ENCODE measurements at places on chromosomes 5 and 9. TPM values are rescaled to one million over a fixed set of nuclear protein-coding genes. Genes with fewer than 3 reads are reported as not detected.

Gene GADD45G
- total RNA-seq: not detected

DNA sequence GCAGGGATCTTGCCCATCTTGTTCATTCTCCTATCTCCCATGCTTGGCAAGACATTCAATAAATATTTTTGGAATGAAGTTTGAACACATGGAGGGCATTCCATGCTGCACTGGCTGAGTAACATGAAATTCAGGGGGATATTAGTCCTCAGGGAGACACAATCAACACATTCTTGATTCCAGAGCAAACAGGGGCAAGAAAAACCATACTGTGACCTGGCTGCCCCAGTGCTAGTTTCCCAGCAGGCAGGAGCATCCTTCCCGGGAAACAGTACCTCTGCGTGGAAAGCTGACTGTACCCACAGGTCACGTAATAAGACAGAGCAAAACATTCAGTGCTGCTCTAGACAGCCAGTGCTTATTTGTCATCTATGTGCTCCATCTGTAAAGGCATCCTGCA, 66.3 kb upstream of the SPOCK1 start:
- no peak overlapping the region for H3K4me3 ChIP-seq
- H3K27me3 ChIP-seq: no peaks in the 10 kb centered on the region
- no peak for DNase-seq
- H3K4me1 ChIP-seq: peaks cover 43% of the 10 kb centered on the region
- H3K27ac ChIP-seq: no peak overlapping the region

DNA sequence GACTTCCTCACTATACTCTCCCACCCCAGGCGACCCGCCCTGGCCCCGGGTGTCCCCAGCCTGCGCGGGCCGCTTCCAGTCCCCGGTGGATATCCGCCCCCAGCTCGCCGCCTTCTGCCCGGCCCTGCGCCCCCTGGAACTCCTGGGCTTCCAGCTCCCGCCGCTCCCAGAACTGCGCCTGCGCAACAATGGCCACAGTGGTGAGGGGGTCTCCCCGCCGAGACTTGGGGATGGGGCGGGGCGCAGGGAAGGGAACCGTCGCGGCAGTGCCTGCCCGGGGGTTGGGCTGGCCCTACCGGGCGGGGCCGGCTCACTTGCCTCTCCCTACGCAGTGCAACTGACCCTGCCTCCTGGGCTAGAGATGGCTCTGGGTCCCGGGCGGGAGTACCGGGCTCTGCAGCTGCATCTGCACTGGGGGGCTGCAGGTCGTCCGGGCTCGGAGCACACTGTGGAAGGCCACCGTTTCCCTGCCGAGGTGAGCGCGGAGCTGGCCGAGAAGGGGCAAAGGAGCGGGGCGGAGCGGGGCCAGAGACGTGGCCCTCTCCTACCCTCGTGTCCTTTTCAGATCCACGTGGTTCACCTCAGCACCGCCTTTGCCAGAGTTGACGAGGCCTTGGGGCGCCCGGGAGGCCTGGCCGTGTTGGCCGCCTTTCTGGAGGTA, 2.1 kb downstream of the CA9 start:
- H3K36me3 ChIP-seq: peaks cover 7% of the 10 kb centered on the region
- H3K4me1 ChIP-seq: peaks cover 12% of the 10 kb centered on the region
- no peak for DNase-seq
- H3K27ac ChIP-seq: no peak overlapping the region
- H3K27me3 ChIP-seq: no peaks in the 10 kb centered on the region

Gene LRRC19
- total RNA-seq: not detected

Gene GRXCR2
- total RNA-seq: not detected

GRCh38 chr9:94169968-94170367, 85.7 kb downstream of the PTPDC1 start:
- DNase-seq: no peak
- no peaks in the 10 kb centered on the region for H3K27me3 ChIP-seq
- peak overlapping the region; percentile 83 for H3K4me3 ChIP-seq
- H3K4me1 ChIP-seq: peaks cover 40% of the 10 kb centered on the region
- peaks cover 73% of the 10 kb centered on the region for H3K36me3 ChIP-seq

DNA sequence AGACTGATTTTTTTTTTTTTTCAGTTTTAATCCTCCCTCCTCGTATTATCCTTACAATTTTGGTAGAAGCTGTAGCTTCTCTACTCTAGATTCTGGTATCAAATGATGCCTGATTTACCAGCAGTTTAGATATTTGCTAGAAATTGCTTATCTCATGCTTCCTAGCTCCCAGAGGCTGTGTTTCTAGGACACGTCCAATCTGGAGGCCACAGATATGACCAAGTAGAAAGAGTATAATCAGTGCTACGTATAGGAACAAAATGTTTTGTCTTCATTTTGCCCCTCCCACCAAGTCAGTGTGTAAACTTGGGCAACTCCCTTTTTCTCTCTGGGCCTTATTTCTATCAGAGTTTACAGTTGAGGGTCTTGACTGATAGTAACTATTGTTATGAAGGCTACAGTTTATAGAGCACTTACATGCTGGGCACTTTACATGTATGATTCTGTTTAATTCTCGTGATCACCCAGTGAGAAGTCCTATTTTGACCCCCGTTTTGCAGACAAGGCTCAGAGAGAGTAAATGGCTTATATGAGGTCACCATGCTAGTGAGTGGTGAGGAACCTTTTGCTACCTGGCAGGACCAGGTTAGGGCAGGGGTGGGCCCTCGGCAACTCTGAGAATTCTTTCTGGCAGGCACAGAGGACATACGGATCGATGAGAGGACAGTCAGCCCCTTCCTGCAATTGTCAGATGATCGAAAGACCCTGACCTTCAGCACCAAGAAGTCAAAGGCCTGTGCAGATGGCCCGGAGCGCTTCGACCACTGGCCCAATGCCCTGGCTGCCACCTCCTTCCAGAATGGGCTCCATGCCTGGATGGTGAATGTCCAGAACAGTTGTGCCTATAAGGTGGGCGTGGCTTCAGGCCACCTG, 7.6 kb downstream of the HDHD3 start:
- peaks cover 9% of the 10 kb centered on the region for H3K4me1 ChIP-seq
- no peaks in the 10 kb centered on the region for H3K27me3 ChIP-seq
- peaks cover 6% of the 10 kb centered on the region for H3K36me3 ChIP-seq
- no peak for DNase-seq
- no peak overlapping the region for H3K4me3 ChIP-seq

- no peaks in the 10 kb centered on the region for H3K36me3 ChIP-seq
- H3K4me3 ChIP-seq: no peak overlapping the region
- H3K27ac ChIP-seq: no peak overlapping the region
- peak; percentile 17 for DNase-seq
- H3K4me1 ChIP-seq: peaks cover 5% of the 10 kb centered on the region
- H3K27me3 ChIP-seq: no peaks in the 10 kb centered on the region
These were observed 35.4 kb upstream of the GNPDA1 start for GRCh38 chr5:142048272-142048671.

DNA sequence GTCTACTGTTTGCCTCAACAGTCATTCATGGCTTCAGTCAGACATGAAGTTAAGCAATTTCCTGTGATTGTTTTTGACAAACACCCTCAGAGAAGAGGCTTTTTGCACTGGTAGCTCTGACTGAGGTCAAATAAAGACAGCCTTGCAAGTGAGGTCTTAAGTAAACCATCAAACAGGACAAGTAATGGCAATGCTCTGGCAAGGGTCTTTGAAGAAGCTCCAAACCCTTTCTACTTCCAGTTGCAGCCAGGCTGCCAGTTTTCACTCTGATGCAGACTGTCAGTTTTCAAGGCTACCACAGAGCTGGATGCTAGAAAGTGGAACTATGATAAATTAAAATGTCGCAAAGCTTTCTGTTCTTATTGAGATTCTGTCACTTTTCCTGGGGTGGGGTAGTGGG, 421.5 kb upstream of the PTGER4 start:
- H3K4me1 ChIP-seq: no peaks in the 10 kb centered on the region
- no peak overlapping the region for H3K27ac ChIP-seq
- no peak overlapping the region for H3K4me3 ChIP-seq

Gene PCDHB2
- total RNA-seq: 2.4 TPM

GRCh38 chr5:30113542-30113941, 1079.9 kb upstream of the CDH6 start:
- peak; percentile 16 for DNase-seq
- no peaks in the 10 kb centered on the region for H3K27me3 ChIP-seq
- H3K4me3 ChIP-seq: no peak overlapping the region
- H3K36me3 ChIP-seq: peaks cover 5% of the 10 kb centered on the region
- H3K27ac ChIP-seq: no peak overlapping the region

Gene AJM1
- total RNA-seq: 5.6 TPM

GRCh38 chr9:82418334-82418733, 429.8 kb downstream of the SPATA31D1 start:
- DNase-seq: peak; percentile 11
- no peaks in the 10 kb centered on the region for H3K4me1 ChIP-seq
- H3K27me3 ChIP-seq: no peaks in the 10 kb centered on the region
- no peak overlapping the region for H3K27ac ChIP-seq

DNA sequence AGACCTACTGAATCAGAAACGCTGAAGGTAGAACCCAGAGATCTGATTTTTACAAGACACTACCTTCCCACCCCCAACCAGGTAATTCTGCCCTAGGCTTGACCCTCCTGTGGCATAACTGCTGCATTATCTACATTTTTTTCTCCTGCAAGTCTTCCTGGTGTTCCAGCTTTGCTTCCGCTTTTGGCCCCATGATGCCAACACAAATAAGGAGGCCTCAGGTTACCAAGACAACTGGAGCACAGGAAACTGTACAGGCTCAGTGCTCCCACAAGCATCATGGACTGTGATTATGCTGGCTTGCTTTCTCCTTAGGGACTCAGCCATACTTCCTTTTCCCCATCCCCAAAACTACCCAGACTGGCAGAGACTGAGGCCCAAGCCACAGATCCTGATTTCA, 6.6 kb upstream of the MSMP start:
- H3K27me3 ChIP-seq: no peaks in the 10 kb centered on the region
- H3K36me3 ChIP-seq: peaks cover 14% of the 10 kb centered on the region
- no peak overlapping the region for H3K4me3 ChIP-seq
- no peak overlapping the region for H3K27ac ChIP-seq

Gene PCDHB9
- 1.8 TPM for total RNA-seq

Measured in MCF 10A (cell line).